Stromal cell of bone marrow (primary cell): ENCODE measurements at places on chromosomes 7 and 10.

GRCh38 chr7:136086712-136087111 is 109.6 kb upstream of the MTPN start:
- DNase-seq: peak; percentile 85

DNA sequence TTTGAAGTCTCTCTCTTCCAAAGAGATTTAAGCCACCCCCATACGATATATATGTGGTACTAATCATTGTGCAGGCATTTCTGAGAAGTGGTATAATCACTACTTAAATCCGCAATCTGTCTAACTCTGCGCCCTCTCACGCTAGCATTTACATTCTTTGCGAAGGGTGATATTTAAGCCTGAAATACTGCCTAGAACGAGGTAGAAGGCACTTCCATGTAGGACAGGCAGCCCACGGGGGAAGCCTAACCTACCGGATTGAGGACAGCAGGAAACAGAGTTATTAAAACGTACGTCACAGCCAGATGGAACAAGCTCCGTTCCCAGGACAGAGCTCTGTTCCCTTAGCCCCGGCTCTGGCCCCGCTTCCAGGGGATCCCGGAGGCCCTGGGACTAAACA is 59.3 kb upstream of the ECHDC3 start:
- no peak for DNase-seq

- no peak for DNase-seq
Observed at GRCh38 chr7:47322731-47323130, 259.2 kb downstream of the TNS3 start.

DNA sequence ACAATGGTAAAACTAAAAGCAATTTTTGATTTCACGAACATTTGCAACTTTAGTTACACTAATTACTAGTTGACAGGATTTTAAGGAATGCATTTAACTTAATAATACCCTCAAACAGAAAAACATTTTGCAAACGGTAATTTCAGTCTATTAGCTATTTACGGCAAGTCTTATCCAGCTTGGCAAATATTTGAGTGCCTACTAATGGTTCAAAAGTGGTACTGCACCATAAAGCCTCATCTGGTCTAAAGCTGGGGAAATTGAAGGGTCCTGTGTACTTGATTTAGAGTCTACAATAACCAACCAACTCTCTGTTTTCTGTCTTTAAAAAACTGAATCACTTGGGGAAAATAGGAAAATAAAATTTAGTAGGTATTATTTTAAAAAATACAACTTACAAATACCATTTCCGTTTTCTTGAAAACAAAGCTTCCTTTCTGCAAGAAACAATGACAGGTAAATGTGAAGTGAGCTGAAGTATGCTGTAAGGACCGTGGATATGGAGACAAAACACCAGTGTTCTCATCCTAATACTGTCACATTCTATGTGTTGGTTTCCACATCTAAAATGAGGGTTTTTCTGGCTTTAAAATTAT is 142.3 kb downstream of the VPS50 start:
- DNase-seq: peak; percentile 17

DNA sequence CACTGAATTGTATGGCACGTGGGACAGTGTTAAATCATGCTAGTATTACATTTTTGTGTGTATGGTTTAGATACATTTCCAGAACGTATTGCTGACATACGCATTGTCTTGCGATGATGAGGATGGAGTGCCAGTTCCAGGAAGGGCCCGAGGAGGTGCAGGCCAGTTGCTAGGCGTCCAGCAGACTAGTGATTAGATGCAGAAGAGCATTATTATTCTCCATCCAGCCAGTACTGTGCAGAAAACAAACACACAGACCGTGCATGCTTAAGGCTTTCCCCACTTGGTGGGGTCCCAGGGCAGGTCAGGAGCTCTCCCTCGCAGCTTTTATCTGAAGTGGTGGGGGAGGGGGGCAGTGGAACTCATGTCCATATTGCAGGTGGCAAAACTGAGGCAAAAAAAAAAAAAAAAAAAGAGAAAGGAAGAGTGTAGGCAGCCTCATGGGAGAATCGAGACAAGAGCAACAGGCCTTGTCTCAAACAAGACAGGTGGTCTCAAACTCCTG is 189.2 kb downstream of the CAMK1D start:
- DNase-seq: no peak
